ENCODE measurements at places on chromosomes 6 and 20.
A peak's percentile ranks its signal among the peaks of the same experiment; 100 is the strongest.

- DNase-seq = no peak
Measured at GRCh38 chr20:59666586-59666985, 62.2 kb downstream of the PHACTR3 start.

GRCh38 chr6:160520043-160520904 is 143.8 kb downstream of the LPA start:
- DNase-seq = peak; percentile 86

DNA sequence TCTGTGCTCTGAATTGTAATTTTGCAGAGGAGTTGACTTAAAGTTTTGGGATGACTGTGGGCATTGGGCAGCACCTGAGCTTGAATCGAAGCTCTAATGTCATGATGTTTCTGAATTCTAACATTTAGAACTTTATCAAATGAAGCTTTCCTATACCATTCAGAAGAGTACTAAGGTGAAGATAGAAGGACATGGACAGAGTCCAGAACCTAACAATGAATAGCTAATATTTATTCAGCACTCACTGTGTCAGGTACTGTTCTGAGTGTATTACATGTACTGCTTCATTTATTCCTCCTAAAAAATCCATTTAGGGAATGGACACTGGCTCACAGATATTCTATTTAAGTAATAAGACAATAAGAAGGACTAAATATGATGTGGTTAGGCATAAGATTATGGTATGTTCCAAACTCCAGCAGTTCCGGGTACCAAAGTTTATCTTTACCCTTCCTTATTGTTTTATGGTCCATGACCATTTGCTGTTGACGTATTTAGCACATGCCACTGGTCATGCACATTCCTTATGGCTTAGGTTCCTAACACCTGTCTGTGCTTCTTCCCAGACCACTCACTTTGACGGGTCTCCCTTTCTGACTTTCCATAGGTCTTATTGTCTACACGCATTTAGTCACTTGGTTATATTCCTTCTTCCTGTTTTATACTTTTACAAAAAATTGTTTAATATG is 20.3 kb downstream of the BCKDHB start:
- DNase-seq = no peak

- no peak for DNase-seq
Measured at GRCh38 chr20:49228676-49229075, 9.5 kb downstream of the DDX27 start.

DNA sequence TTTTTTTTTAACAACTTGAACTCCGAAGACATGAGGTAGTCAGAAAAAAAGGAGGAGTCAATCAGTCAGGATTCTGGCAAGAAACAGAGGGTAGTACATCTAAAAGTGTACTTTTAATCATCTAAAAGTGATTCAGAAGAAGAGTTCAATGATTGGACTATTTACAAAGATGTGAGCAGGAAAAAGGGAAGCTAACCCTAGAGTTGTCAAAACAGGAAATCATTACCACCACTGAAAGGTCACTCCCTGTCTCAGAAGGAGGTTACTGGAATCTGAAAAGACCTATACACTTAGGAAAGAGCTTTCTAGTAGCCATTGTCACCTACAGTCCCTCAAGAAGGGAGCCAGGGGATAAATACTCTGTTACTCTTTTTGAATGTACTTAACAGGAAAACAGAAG is 16.7 kb upstream of the LMBRD1 start:
- no peak for DNase-seq

GRCh38 chr6:124960757-124961463 is 1.3 kb upstream of the RNF217 start:
- DNase-seq = no peak

DNA sequence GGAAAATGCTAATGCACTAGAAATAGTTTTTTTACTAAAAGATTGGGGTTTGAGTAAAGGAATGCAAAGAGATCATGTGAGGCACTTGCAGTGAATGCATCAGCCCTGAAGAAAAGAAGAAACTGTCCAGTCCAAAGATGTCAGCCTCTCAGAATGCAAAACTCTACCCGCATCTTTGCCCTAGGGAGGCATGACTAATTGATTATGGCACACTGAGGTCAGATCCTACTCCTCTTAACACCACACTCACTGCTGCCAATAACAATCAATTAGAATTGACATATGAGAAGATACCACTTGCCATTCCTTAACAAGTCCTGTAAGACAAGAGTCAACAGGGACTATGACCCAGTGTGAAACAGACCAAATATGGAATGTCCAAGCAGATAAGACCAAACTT is 262.3 kb upstream of the PLN start:
- DNase-seq = no peak

DNA sequence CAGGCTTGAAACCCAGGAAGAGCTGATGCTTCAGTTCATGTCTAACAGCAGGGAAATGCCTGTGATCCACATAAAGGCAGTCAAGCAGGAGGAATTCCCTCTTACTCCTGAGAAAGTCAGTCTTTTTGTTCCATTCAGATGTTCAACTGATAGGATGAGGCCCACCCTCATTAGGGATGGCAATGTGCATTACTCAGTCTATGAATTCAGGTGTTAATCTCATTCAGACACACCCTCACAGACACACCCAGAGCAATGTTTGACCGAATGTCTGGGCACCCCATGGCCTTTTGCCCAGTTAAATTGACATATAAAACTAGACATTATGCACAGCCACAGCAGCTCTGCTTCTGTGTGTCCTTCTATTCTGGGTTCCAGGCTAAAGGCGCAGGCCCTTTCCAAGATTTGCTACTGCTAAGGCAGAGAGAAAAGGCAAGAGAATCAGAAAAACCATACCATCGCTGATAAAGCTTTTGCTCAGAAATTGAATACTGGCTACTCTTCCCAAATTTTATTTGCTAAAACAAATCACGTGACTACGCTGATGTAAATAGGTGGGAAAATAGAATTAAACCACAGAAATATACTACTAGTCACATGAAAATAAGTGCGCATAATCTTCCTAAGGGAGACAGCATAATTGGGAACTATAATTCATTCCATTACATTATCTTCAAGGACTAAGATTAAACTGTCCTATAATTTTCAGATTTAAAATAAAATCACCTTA is 625.0 kb upstream of the MAN1A1 start:
- no peak for DNase-seq

DNA sequence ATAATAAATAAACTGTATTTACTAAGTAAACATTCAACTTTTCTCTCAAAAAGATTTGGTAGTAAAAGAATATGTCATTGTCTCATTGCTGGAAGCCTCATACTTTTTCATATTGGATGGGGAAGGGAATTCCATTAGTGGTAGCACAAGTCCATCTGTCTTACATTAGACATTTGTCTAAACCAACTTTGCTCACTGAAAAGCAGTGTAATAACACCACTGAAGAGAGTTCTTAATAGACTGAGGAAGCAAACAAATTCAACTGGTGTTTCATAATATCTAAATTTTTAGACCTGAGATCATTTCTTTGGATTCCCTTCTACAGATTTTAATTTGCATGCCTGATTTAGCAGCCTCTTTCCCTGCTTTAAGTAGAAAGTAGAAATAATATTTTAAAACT is 62.7 kb downstream of the PLCB1 start:
- no peak for DNase-seq

- DNase-seq = peak; percentile 14
Measured at GRCh38 chr6:31575952-31576685, 754 bp downstream of the TNF start.

DNA sequence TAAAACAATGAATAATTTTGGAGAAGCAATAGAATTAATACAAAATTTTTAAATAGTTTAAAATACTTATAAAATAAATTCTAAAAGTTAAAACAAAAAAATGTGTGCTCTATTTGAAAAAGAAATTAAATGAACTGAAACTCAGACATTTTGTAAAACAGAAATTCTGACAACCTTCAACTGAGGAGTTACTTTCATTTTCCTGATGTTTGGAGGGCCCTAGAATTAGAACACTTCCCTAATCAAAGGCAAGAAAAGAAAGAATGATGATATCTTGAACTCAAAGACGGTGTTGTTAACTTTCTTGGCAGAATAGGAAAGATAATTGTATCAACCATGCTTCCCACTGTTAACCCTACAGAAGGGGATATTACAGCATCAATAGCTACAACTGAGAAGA is 27.9 kb downstream of the SNX14 start:
- DNase-seq = no peak

- DNase-seq = no peak
Measured at GRCh38 chr6:72741083-72741482, 119.2 kb downstream of the KCNQ5 start.

DNA sequence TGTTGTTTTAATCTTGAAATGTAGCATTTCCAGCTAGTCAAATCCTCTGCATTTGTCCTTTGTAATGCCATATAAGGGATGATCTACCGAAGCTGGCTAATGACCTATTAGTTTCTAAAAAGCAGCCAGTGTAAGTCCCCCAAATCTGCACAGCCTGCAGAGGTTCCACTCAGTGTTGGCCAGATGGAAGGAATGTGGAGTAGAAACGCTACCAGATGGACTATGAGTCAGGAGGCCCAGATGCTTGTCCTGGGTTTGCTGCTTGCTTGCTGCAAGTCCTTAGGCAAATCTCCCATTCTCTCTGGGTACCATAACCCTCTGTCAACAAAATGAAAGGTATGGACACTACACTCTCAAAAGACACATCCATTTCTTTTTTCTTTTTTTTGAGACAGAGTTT is 149.8 kb downstream of the BTBD9 start:
- no peak for DNase-seq

DNA sequence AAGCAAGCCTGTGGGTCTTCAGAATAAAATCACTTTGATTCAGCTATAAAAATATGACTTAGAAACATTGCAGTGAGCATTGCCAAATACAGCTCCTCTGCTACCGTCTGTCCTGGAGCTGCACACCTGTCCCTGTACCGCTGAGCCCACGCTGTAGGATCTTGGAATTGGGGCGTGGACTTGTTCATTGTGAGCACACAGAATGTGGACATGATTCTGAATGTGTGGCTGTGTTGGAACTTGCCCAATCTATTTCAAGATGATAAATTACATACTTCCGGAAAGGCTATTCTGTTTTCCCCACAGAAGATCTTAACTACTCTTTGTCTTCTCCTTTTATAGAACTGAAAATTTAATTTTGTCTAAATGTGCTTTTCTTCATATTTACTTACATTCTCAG is 107.3 kb downstream of the UST start:
- no peak for DNase-seq

DNA sequence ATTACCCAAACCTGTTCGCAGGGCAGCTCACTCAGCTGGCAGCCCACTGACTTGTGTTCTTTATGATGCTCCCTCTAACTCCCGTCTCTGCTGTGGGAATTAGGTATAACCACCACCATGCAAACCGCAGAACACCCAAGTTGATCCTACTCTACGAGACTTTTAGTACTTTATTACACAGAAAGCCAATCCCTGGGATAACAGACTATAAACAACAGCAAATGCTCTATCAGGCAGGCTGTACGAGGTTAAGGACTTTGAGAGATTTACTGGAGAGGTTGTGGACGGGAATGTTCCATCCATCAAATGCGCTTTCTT is 241.1 kb downstream of the FOXC1 start:
- DNase-seq = no peak

- no peak for DNase-seq
Measured at GRCh38 chr6:116945809-116946208, 68.8 kb downstream of the RFX6 start.

GRCh38 chr6:144143106-144143505 is 7.2 kb upstream of the STX11 start:
- DNase-seq = no peak

DNA sequence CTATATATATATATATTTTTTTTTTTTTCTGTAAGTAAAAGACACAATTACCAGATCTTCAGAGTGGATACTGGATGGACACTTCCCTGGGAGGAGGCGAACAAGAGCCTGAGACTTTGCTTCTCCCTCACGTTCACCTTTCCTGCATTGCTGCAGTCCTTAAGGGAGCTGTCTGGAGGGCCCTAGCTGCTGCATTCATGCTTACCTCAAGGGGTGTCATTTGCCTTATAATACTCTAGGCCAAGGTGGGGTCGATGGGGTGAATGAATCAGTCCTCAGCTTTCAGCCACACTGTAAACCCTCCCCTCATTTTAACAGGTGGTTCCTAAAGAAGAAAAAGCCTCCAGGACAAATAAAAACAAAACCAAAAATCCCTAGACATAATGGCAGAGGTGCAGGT is 34.8 kb upstream of the CD83 start:
- peak; percentile 37 for DNase-seq

GRCh38 chr20:48196486-48196885 is 411.2 kb upstream of the SULF2 start:
- no peak for DNase-seq

DNA sequence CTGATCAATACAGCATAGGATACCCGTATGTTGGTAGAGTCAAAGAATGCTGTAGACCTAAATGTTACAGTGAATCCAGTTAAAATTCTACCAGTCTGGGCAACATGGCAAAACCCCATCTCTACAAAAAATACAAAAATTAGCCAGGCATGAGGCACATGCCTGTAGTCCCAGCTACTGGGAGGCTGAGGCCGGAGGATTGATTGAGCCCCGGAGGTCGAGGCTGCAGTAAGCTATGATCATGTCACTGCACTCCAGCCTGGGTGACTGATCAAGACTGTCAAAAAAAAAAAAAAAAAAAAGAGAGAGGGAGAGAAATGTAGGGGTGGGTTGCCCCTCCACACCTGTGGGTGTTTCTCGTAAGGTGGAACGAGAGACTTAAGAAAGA is 167.5 kb downstream of the SLC16A10 start:
- DNase-seq = no peak

Data from H7 (cell line).